AML-193 (cell line): ENCODE measurements at places on chromosomes 4 and X.

DNA sequence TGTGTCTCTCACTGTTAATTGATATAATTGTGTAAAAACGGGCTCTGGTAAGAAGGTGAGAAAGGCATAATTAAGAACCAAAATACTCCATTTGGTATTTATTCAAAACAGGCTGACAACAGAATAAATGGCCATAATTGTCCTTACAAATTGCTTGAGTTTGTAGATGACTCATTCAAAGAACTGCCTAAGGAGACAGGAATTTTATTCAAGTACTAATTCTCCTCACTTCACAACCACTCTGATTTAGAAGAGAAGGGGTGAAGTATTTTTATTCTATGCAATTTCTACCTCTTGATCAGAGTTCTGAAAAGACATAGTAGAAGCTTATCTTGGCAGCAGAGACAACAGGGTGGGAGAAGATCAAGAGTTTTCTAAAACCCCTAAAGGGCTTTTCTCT lies 43.1 kb downstream of the ATP11C start:
- no peak for DNase-seq

DNA sequence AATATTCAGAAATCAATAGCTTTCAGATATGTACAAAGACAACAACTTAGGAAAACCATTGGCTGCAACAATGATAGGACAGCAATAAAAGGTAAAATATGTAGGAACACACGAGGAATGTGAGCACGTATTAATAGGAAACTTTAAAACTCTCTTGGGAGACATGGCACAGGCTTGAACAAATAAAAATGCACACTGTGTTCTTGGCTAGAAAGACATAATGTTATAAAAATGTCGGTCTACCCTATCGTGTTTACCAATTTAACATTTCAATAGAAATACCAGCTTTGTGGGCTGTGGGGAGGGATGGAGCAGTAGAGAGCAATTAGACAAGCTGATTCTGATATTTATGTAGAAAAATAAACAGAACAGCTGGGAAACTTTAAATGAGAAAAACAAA lies 69.0 kb upstream of the FAM9B start:
- no peak for DNase-seq

GRCh38 chr4:168923526-168924194 lies 86.4 kb downstream of the CBR4 start:
- DNase-seq = peak; percentile 53

GRCh38 chr4:105474099-105474518 lies 247 bp upstream of the PPA2 start:
- DNase-seq = no peak

GRCh38 chr4:115664285-115664684 lies 550.9 kb upstream of the NDST4 start:
- no peak for DNase-seq

DNA sequence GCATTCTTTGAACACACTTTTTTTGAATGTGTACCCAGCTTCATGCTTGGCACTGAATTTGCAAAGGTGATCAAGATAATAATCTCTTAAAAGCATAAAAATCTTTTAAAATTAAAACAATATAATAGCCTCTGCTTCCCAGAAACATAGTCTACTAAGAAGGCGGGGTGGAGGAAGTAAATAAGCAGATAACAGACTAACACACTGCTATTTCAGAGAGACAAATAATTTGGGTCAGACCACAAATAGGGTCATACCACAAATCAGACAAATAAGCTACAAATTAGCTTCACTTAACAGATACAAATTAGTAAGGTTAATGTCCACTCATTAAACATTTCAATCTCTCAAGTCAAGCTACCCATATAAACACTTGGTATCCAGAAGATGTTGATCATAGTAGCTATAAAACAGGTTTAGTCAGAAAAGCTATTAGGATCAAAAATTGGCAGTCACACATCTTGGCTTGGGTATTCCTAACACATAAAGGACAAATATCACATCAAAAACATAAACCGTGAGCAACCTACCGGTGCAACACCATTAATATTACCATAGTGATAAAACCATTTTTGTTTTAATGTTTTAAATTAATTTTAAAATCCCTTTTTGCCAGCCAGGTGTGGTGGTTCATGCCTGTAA lies 47.3 kb downstream of the PPP3CA start:
- no peak for DNase-seq

- DNase-seq = no peak
Measured at GRCh38 chr4:98179951-98180350, 36.7 kb upstream of the STPG2 start.

- no peak for DNase-seq
Measured at GRCh38 chr4:53771326-53771725, 180.0 kb upstream of the LNX1 start.

GRCh38 chr4:28117084-28117682 lies 1256.5 kb downstream of the STIM2 start:
- no peak for DNase-seq

GRCh38 chr4:122710434-122711308 lies 21.8 kb upstream of the BBS12 start:
- no peak for DNase-seq

- no peak for DNase-seq
Measured at GRCh38 chrX:54180403-54180802, 2.7 kb downstream of the FAM120C start.

DNA sequence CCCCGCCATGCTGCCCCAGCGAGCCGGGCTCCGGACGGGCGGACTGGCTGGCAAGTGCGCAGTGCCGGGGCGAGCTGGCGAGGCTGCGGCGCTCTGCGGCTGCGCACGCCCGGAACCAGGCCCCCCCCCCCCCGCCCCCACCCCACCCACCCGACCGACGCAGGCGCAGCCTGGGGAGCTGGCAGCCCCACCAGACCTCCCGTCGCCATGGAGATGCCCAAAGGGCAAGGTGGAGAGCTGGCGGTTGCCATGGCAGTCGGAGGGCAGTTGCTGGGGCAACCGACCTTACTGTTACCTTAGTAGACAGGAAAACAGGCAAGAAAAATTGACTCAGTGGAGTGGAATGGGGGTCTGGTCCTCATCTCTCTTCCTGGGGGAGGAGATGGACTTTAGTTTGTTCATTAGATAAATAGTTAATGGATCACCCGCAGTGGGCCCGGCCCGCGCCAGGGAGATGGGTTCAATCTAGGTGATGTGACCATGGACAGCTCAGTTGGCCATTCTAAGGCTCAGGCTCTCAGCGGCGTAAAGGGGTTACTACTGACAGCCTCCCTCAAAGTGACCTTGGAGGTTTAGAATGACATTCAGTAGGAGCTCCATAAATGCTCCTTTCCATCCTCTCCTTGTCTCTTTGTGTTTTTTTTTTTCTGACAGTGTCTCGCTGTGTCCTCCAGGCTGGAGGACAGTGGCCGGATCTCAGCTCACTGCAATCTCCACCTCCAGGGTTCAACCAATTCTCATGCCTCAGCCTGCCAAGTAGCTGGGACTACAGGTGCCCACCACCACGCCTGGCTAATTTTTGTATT lies at the start of gene PCSK1N:
Gene PCSK1N, minus strand, starts transcription at position 87 of the 806 bp plus-strand sequence. Its CDS starts 78 bp downstream, at position 9.
- DNase-seq = no peak

DNA sequence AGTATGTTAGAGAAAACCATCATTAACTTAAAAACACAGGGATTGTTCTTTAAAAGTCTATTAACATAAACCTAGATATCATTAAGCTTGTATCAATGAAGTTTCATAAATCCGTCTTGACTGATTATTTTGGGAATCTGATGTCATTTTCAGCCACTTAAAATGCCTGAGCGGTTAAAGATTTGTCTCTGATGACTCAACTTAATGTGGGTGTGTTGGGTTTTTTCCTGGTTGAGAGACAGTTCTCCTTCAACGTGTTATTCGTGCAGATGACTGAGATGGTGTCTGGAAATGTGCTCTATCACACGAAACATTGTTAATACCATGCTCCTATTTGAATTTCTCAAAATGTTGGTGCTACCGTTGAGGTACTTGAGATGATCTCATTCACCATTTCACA lies 227.3 kb upstream of the TENM3 start:
- no peak for DNase-seq

- no peak for DNase-seq
Measured at GRCh38 chrX:129449148-129449547, 74.1 kb downstream of the SMARCA1 start.

GRCh38 chr4:81605271-81605670 lies 133.6 kb upstream of the RASGEF1B start:
- no peak for DNase-seq

DNA sequence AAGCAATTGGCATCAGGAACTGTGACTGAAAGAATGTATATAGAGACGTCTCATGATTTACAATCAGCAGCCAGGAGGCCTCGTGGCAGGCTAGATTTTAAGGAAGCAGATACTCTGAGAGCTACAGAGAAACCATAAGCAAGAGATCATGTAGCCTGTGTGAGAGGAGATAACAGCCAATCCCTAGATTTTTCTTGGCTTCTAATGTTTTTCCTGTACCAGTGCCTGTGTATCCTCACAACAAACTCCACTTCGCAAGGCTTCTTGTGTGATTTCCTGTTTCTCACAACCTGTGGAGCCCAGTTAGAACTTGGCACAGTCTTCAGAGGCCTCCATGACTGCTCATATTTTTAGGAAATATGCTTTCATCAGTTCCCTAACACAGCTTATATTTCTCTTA lies 147.9 kb downstream of the PTCHD1 start:
- DNase-seq = no peak

GRCh38 chr4:184951668-184952160 lies 66.6 kb upstream of the HELT start:
- no peak for DNase-seq

GRCh38 chrX:87663421-87663820 lies 145.8 kb downstream of the KLHL4 start:
- DNase-seq = no peak

DNA sequence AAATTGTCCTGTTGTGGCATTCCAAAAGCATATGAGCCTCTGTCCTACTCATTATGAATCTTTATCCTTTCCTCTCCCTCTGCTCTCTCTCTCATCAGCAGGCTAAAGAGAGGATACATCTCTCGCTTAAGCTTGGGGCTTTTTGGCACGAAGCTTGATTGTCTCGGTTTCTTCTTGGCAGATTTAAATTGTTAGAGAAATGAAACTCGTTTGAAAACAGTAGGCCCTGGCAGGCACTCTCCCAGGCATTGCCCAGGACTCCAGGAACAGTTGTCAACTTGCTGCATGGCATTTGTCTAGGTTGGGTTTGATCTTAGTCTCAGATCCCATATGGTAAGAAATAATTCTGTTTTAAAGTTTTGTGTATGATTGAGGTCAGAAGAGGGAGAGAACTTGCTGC lies 35.5 kb downstream of the NAA11 start:
- no peak for DNase-seq

GRCh38 chr4:22315628-22316027 lies 200.2 kb downstream of the ADGRA3 start:
- DNase-seq = no peak

DNA sequence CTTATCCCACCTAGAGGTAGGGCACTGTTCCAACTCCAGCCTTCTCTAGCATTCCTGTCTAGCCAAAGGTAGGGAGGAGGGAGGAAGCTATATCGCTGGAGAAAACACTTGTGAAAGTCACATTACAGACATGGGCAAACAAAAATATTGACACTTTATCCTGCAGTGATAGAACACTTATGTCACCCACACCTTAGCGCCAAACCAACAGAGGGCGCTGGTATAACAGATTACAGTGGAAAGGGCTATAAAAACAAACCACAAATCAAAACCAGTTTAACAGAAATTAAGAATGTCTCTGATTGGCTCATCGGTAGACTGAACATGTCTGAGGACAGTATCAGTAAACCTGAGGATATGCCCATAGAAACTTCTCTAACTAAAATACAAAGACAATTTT lies 451.3 kb downstream of the TLL1 start:
- peak; percentile 29 for DNase-seq

DNA sequence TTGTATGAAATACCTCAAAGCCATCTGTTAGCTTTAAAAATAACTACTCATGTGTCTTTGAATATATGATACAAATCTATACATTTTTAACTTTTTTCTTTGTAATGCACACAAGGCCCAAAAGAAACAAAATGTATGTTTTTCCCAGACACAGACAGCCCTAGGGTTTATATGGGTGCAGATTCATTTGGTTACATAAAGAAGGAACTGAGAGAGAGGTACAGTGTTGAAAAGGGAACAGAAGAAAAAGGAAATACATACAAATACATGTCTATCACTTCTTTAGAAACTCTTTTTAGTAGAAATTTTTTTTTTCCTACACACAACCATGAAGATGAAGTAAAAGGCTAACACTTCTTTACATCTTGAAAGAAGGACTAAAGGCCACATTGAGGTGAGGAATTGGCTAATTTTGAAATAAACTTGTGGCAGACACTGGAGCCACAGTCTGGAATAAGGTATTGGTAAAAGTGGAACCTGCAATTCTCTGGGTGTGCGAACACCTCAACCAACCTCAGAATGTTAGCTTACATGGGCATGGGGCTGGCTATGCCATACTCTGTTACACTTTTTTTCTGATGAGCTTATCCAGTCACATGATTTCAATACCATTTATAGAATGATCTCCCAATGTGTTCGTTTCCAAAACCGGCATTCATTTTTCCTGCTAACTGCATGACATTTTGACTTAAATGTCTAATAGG lies 67.9 kb downstream of the FAM47C start:
- no peak for DNase-seq

GRCh38 chr4:52014903-52015302 lies 5.3 kb downstream of the LRRC66 start:
- DNase-seq = peak; percentile 40

- DNase-seq = no peak
Measured at GRCh38 chr4:168475745-168476144, 4.5 kb downstream of the DDX60L start.

DNA sequence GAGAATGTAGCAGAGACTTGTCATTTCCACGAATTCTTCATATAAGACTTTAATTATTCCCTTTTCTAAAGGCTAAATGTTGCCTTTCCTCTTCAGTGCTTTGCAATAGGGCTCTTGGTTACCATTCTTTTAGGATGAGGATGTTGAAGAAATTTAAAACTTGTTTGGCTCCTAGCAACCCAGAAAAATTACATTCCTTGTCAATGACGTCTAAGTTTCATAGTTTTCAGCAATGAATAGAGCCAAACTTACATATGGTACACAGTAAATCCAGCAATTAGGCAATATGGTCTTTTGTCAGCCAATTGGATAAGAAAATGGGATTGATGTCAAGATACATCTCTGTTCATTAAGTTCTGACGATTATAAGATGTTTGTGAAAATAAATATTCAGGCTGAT lies 1639.6 kb upstream of the PCDH10 start:
- DNase-seq = no peak

DNA sequence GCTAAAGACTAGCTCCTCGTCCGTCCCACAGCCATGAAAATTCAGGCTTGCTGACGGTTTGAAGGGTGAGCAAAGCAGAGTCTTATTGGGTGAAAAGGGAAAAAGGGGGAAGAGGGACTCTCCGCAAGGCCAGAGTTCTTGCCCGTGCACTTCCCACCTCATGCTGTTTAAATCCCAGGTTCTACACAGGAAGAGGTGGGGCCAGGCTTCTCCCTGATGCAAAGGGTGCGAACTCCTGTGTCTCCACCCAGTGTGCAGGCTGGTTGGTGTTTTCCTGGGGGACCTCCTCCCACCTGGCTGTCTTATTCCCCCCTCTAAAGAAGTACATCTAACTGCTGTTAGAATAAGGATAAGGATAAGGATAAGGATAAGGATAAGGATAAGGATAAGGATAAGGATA lies 18.0 kb upstream of the LANCL3 start:
- DNase-seq = no peak

DNA sequence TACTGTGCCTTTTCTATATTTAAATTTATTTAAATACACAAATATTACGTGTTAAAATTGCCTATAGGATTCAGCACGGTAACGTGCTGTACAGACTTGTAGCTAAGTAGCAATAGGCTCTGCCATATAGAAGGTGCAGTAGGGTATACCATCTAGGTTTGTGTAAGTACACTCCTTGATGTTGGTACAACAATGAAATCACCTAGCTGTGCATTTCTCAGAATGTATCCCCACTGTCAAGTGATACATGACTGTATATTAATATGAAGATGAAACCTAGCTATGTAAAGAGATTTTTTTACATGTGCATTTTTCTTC lies 431.2 kb downstream of the KCTD8 start:
- DNase-seq = no peak

- no peak for DNase-seq
Measured at GRCh38 chrX:68343551-68343950, 89.7 kb downstream of the OPHN1 start.
